ENCODE measurements at places on chromosomes 7 and 10. TPM values are rescaled to one million over a fixed set of nuclear protein-coding genes. Genes with fewer than 3 reads are reported as not detected.

DNA sequence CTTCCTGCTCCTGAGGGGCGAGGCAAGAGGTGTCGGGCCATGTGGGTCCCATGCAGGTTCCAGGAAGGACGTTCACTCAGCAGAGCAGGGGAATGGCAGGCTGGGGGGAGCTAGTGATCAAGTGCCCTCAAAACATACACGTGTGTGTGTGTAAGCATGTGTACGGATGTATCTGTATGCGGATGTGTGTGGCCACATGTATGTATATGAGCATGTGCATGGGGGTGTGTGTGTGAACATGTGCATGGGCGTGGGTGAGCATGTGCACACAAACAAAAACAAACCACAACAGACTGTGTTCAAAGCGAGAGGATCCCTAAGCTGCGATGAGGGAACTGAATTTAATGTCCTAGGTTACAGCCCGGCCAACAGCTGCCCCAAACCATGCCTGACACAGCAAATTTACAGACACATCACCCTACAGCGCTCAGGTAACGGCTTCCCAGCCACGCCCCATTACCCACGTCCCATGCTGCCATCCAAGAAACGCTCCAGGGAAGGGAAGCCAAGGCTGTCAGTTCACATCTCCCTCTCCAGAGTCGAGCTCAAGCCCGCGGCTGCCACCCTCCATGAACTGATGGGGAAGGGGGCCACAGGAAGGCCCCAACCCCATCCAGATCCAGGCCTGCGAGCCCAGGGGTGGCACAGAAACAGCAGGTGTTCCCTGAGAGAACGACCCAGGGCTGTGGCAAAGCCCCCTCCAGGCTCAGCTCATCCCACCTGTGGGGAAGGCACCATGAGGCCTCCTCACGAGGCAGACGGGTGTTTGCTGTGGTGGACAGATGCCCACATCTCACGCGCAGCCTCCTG, 56.6 kb downstream of the PTPRN2 start:
- no peaks in the 10 kb centered on the region for H3K4me1 ChIP-seq
- DNase-seq = no peak
- no peak overlapping the region for H3K4me3 ChIP-seq

GRCh38 chr7:132286836-132287235, 289.4 kb downstream of the PLXNA4 start:
- no peak overlapping the region for H3K4me3 ChIP-seq
- no peaks in the 10 kb centered on the region for H3K4me1 ChIP-seq
- no peaks in the 10 kb centered on the region for H3K27me3 ChIP-seq
- H3K36me3 ChIP-seq = no peaks in the 10 kb centered on the region
- no peak overlapping the region for H3K27ac ChIP-seq
- DNase-seq = no peak

DNA sequence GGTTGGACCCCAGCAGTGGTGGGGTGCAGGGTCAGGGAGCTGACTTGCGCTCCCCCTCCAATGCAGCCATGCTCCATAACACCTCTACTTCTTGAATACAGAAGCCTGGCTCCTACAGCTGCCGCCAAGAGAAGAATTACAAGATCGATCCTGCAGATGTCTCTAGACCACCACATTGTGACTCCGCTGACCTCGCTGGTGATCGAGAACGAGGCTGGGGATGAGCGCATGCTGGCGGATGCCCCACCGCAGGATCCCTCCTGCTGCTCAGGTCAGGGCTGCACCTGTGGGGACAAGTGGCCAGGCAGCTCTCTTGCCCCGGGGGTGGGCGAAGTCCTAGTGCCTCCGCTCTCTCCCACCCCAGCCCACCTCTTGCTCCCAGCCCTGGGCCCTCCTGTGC, 31.7 kb downstream of the ITIH2 start:
- no peaks in the 10 kb centered on the region for H3K4me1 ChIP-seq
- no peaks in the 10 kb centered on the region for H3K36me3 ChIP-seq
- no peak for DNase-seq
- no peak overlapping the region for H3K4me3 ChIP-seq
- H3K27ac ChIP-seq = no peak overlapping the region

GRCh38 chr10:75407224-75407712, 5.7 kb upstream of the ZNF503 start:
- H3K27me3 ChIP-seq = no peaks in the 10 kb centered on the region
- no peaks in the 10 kb centered on the region for H3K36me3 ChIP-seq
- peak overlapping the region; percentile 86 for H3K27ac ChIP-seq
- H3K4me3 ChIP-seq = no peak overlapping the region
- H3K4me1 ChIP-seq = no peaks in the 10 kb centered on the region
- peak; percentile 39 for DNase-seq

SLC18A3 gene
- not detected for total RNA-seq

GRCh38 chr10:119253433-119254174, 46.2 kb downstream of the GRK5 start:
- peak; percentile 91 for DNase-seq
- no peak overlapping the region for H3K4me3 ChIP-seq

- H3K4me3 ChIP-seq = no peak overlapping the region
- DNase-seq = no peak
- H3K27ac ChIP-seq = no peak overlapping the region
Observed at GRCh38 chr10:124233546-124234138, 140.2 kb upstream of the CHST15 start.

- no peak overlapping the region for H3K27ac ChIP-seq
- no peak overlapping the region for H3K4me3 ChIP-seq
- H3K36me3 ChIP-seq = no peaks in the 10 kb centered on the region
- no peaks in the 10 kb centered on the region for H3K27me3 ChIP-seq
- no peak for DNase-seq
Observed at GRCh38 chr10:123303581-123304337, 149.6 kb downstream of the BUB3 start.

DNA sequence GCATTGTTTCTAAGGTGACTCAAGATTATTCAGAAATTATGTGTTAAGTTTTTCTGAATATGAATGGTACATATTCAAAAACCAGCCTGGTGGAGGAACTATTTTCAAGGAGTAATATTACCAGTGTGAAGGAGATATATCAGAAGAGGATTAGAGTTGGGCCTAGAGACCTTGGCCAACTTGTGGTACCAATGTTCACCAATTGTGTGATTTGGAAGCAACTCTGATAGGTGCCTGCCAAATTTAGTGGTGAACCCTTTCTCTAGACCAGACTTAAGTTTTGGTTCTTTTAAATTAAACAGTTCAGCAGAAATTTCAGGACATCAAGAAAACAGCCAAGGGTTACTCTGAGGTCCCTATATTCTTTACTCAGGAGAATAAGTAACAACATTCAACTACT, 88.6 kb downstream of the RNLS start:
- no peak overlapping the region for H3K4me3 ChIP-seq
- no peaks in the 10 kb centered on the region for H3K36me3 ChIP-seq
- H3K27ac ChIP-seq = no peak overlapping the region
- no peaks in the 10 kb centered on the region for H3K27me3 ChIP-seq
- no peak for DNase-seq

DNA sequence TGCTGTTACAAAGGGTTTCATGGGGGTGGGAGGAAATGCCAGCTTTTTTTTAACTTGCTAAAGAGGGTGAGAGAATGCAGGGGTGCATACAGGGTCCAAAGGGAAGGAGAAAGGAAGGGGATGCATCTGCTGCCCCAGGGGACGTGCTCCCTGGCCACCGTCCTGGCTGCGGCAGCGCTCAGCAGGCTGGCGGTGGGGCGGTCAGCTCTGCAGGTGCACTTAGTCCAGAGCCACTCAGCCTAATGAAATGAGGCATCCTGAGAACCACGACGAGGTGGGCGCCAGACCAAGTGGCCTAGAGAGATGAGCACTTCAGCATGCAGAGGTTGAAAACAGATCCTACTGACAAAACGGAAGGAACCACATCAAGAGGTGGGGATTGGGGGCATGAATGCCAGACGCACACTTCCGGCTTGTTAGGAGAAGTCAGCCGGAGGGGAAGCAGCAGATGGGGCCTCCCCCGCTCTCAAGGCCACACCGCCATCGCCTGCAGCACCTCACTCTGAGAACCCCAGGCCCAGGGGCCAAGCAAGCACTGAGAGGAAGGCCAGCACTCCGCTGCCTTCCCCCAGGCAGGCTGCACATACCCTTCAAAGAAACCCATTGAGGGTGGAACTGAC, 94.5 kb downstream of the MAD1L1 start:
- peaks cover 14% of the 10 kb centered on the region for H3K4me1 ChIP-seq
- DNase-seq = no peak
- no peak overlapping the region for H3K4me3 ChIP-seq
- no peak overlapping the region for H3K27ac ChIP-seq
- peaks cover 3% of the 10 kb centered on the region for H3K36me3 ChIP-seq
- H3K27me3 ChIP-seq = no peaks in the 10 kb centered on the region

SYCE1 gene
- total RNA-seq = 0.86 TPM

DNA sequence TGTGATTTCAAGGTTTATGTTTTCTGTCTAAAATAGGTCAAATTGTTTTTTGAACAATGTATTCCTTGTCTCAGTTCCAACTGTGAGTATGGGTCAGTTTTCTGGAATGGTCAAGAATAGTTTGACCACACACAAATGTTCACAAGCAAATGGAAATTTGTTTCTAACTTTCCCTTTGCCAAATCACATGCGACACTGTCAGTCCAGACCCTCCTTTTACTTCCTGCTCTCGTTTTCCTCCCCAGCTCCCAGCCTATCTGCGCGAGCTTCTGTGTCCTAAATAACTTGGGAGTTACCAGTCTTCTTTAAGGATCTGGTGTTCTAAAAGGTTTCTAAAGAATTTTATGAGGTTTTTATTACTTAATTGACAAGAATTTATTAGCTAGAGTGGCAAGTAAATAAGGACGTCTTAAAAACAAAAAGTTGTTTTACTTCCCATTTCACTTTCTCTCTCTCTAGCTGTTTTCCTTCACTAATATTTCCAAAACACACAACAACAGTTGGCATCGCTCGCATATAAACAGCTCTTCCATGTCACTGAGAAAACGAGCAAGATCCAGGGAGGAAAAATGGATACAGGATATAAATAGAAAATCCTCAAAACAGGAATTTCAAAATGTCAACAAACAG, 266.1 kb upstream of the KLF6 start:
- H3K4me1 ChIP-seq = peaks cover 6% of the 10 kb centered on the region
- H3K27me3 ChIP-seq = no peaks in the 10 kb centered on the region
- DNase-seq = peak; percentile 86
- no peak overlapping the region for H3K4me3 ChIP-seq
- H3K36me3 ChIP-seq = no peaks in the 10 kb centered on the region

ADAP1 gene
- total RNA-seq = 34.2 TPM

GBX1 gene
- total RNA-seq = not detected

GRCh38 chr7:42445691-42446090, 208.7 kb upstream of the GLI3 start:
- no peaks in the 10 kb centered on the region for H3K4me1 ChIP-seq
- no peak overlapping the region for H3K4me3 ChIP-seq
- no peaks in the 10 kb centered on the region for H3K27me3 ChIP-seq
- no peaks in the 10 kb centered on the region for H3K36me3 ChIP-seq
- DNase-seq = no peak

- no peak for DNase-seq
- H3K27ac ChIP-seq = no peak overlapping the region
- H3K4me3 ChIP-seq = no peak overlapping the region
Observed at GRCh38 chr10:71371750-71372166, 25.0 kb upstream of the CDH23 start.

- no peaks in the 10 kb centered on the region for H3K27me3 ChIP-seq
- no peak overlapping the region for H3K4me3 ChIP-seq
- no peak overlapping the region for H3K27ac ChIP-seq
Observed at GRCh38 chr10:120076996-120077706, 184.6 kb downstream of the SEC23IP start.

- no peaks in the 10 kb centered on the region for H3K27me3 ChIP-seq
- DNase-seq = peak; percentile 43
- peaks cover 14% of the 10 kb centered on the region for H3K4me1 ChIP-seq
- H3K36me3 ChIP-seq = no peaks in the 10 kb centered on the region
Observed at GRCh38 chr10:49177391-49178355, 10.5 kb downstream of the TMEM273 start.

PURB gene
- total RNA-seq = 22.5 TPM

DNA sequence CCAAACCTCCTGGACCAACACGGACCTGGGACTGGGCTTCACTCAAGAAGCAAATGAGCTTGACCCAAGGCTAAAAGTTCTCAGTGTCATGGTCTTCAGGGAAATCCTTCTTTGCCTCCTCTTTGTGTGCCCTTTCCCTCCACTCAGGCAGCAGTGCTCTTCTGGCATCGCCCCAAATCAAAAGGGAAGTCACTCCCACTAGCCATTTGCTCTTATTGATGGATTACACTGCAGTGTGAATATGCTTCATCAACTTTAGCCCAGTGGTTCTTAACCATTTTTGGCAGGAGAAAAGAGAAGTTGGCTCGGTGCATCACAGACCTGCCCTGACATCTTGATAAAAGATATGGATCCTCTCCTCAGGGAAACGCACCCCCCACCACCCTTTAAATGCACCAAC, 19.2 kb upstream of the IKZF1 start:
- no peaks in the 10 kb centered on the region for H3K36me3 ChIP-seq
- DNase-seq = no peak
- H3K4me1 ChIP-seq = no peaks in the 10 kb centered on the region
- H3K4me3 ChIP-seq = no peak overlapping the region

- no peaks in the 10 kb centered on the region for H3K27me3 ChIP-seq
- no peak overlapping the region for H3K4me3 ChIP-seq
- no peak overlapping the region for H3K27ac ChIP-seq
- H3K4me1 ChIP-seq = peaks cover 19% of the 10 kb centered on the region
Observed at GRCh38 chr10:74067373-74068352, 69.7 kb downstream of the VCL start.
